ENCODE measurements at places on chromosomes 12 and 14. TPM values are rescaled to one million over a fixed set of nuclear protein-coding genes. Genes with fewer than 3 reads are reported as not detected.

DNA sequence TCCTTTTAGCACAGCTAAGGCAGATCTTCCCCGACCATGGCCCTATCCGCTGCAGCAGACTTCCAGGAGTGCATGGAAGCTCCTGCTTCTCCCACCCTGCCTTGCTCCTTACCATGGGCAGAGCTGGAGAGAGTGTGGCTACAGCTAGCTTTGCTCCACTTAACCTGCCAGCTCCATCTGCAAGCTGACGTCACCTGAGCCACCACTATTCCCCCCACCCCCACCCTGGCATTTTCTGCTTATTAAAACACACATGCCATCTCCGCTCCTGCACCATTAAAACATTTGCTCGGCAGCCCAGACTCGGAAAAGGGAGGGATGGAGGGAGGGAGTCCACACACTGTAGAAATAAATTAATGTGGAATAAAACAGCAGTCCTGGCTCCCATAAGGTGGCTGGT, 67.8 kb downstream of the TUNAR start:
- DNase-seq, result no peak

DNA sequence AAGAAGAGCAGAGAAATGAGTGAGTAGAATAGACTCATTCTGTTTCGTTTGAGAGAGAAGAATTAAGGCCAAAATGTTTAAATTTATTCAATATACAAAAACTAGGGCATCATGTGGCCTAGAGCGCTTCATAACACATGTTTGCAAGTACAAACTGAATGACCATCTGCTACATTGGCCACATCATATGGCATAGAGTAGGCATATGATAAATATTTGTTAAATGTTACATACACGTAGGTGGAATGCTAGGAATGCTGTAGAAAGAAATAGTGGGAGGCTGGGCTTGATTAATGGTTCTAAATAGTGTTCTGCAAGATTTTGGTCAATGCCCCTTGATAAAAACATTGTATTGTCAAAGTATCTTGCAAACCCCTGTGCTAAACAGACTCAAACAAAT, 10.8 kb downstream of the MGP start:
- DNase-seq, result no peak

CHST11 gene
- total RNA-seq, result 3.4 TPM

ETFBKMT gene
- 7.9 TPM for total RNA-seq

RFLNA gene
- 0.10 TPM for total RNA-seq
